ENCODE measurements at places on chromosomes 2 and 18. TPM values are rescaled to one million over a fixed set of nuclear protein-coding genes. Genes with fewer than 3 reads are reported as not detected.

NAT8 gene
- not detected for total RNA-seq

MBOAT2 gene
- 23.6 TPM for total RNA-seq

RUFY4 gene
- 2.8 TPM for total RNA-seq

- peak overlapping the region; percentile 89 for H3K27ac ChIP-seq
- no peaks in the 10 kb centered on the region for H3K4me1 ChIP-seq
- no peaks in the 10 kb centered on the region for H3K27me3 ChIP-seq
- no peaks in the 10 kb centered on the region for H3K36me3 ChIP-seq
- peak; percentile 71 for DNase-seq
These were observed 172 bp downstream of the PRKD3 start for GRCh38 chr2:37324536-37324785.

DNA sequence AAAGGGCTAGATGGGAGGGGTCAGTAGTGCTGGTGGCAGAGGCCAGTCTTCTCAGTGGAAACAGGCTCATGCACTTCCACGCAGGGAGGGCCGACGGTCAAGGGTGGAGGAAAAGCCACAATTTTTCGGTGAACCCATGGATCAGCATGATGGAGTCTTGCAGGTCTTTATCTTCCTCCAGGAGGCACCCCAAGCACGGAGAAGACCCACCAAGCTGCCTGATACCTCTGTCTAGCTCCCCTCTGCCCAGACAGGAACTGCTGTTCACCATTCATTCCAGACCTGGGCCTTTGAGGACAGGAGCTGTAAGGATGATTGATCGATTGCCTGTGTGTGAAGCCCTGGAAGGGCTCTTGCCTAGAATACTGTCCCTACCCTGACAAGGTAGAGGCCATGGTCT lies 2.8 kb upstream of the LRRFIP1 start:
- no peak overlapping the region for H3K27ac ChIP-seq
